ENCODE measurements at places on chromosomes 3 and 15. TPM values are rescaled to one million over a fixed set of nuclear protein-coding genes. Genes with fewer than 3 reads are reported as not detected.

The INSYN1 gene
- not detected for total RNA-seq

GRCh38 chr3:193310914-193311723, 67.4 kb downstream of the ATP13A5 start:
- no peak for DNase-seq

DNA sequence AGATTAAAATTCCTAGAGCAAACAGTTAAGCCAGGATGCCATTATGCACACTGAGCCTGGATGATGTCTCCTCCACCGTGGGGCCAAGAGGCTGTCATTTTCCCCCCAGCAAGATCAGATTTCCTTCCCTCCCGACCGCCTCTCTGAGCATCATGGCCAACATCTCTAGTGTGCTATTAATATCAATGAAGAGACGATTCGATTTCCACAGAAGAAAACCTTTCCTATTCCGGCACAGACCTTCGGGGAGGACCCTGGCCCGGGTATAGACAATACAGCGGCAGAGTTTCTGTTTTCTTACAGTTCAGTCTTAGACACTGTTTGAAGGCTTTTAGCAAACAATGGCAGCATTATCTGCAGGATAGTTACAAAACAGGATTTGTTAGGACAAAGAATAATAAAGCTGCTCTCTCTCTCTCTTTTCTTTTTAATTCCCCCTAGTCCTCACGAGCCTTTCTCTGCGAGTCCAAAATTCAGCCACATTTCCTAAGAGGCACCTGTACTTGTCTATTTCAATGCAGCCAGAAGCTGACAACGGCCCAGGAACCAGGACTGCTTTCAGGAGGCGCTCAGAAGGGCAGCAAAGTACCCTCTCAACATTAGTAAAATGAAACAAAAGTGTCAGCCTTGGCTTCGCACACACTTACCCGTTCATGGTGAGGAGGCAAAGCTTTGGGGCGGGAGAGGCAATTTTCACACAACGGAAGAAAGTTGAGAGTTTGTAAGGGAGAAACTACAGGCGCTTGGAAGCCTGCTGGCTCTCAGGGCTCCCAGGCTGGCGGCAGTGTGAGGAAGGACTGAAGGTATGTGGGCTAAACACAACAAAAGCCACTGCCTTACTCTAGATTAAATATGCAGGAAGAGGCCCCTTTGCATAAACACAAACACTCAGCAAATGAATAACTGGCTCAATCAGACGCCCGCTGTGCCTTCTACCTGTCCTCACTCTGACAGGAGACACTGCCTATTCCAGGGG, 278.0 kb downstream of the FOXP1 start:
- no peak for DNase-seq

- no peak for DNase-seq
Observed at GRCh38 chr3:56862352-56863062, 60.8 kb upstream of the ARHGEF3 start.

GRCh38 chr3:72576563-72576962, 271.7 kb downstream of the SHQ1 start:
- no peak for DNase-seq

- DNase-seq, result no peak
Observed at GRCh38 chr15:99125061-99125891, 20.4 kb downstream of the SYNM start.

- no peak for DNase-seq
Observed at GRCh38 chr3:154764856-154765640, 315.1 kb upstream of the MME start.

Measured in CD8-positive, alpha-beta memory T cell (primary cell).